Stimulated activated CD8-positive, alpha-beta memory T cell treated with anti-CD3 and anti-CD28 coated beads, Interleukin-7, amount 100 ng/mL, for 1 hour (primary cell): ENCODE measurements at places on chromosomes 6 and 20.

GRCh38 chr6:120671519-120671918, 662.8 kb downstream of the TBC1D32 start:
- no peak for DNase-seq

DNA sequence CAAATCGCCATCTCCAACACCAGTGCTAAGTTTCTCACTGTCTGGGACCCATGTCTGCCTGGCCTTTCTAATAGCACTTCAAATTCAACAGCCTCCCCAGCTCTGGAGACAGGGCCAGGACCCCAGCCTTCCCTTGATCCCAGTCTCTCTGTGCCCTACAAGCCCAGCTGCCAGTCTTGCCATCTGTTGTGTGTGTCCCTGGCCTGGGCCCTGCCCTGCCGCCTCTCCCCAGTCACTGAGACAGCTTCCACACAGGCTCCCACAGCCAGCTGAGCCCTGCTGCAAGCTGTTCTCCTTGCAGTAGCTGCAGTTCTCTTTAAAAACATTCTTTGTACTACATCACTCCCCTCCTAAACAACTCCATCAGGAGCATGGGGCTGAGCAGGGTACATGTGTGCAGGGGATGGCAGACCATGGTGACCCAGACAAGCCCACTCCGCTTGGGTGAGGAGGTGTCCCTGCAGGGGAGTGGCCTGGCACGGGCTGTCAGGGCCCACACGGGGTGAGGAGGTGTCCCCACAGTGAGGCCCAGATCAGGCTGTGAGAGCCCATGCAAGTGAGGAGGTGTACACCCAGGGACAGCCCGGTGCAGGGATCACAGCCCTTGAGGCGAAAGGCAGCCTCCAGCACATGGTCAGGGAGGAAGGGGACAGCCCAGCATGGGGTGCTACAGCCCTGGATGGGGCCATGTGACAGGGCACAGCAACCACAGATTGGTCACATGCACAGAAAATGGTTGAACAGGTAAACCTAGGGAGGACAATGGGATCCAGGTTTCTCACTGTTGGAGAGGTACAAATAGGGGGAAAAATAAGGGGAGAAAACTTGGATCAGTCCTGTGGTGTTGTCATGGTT, 16.2 kb downstream of the CST7 start:
- no peak for DNase-seq

GRCh38 chr20:2865630-2866029, 7.7 kb upstream of the PTPRA start:
- no peak for DNase-seq

DNA sequence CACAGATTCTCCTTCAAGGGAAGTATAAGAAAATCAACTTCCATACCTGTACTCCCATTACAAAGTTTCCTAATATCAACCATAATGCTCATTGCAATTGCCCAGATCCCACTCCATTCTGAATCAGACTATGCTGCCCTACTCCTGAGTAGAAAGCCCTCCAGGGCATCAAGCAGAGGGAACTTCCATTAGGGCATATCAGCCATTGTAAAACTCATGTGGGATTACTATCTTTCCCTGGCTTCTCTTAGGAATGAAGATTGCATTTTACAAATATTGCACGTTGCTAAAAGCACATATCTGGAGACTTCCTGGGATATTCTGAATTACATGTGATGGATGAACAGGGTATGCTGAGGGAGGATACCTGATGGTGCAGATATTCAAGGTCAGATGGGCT, 263.2 kb downstream of the FOXA2 start:
- no peak for DNase-seq

DNA sequence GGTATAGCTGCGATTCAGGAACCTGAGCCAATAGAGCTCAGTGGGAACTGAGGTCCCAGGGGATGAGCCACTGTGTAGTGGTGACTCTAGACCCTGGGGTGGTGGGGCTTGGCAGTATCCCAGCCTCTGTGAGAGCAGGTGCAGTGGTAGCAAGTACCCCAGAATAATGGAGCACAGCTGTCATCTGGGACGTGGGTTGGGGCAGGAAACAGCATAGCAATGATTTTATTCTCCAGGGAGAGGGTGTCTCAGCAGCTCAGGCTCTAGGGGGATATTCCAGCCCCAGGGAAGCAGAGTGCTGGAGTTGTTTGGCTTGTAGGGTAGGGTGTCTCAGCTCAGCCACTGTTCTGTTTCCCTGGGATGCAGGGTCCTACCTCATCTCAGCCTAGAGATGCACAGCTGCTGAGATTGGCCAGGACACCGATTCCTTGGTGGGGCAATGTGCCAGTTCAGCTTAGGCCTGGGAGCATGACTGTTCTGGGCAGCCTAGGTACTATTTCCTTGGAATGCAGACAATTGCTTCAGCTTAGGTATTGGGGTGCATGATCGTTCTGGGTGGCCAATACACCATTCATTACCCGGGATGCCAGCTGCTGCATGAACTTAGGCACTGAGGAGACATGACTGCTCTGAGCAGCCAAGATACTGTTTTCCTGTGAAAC, 34.0 kb upstream of the NUP153 start:
- DNase-seq: no peak

GRCh38 chr20:57439432-57439831, 48.2 kb downstream of the RBM38 start:
- no peak for DNase-seq
